LNCaP clone FGC (cell line): ENCODE measurements at places on chromosomes 1 and 21.

DNA sequence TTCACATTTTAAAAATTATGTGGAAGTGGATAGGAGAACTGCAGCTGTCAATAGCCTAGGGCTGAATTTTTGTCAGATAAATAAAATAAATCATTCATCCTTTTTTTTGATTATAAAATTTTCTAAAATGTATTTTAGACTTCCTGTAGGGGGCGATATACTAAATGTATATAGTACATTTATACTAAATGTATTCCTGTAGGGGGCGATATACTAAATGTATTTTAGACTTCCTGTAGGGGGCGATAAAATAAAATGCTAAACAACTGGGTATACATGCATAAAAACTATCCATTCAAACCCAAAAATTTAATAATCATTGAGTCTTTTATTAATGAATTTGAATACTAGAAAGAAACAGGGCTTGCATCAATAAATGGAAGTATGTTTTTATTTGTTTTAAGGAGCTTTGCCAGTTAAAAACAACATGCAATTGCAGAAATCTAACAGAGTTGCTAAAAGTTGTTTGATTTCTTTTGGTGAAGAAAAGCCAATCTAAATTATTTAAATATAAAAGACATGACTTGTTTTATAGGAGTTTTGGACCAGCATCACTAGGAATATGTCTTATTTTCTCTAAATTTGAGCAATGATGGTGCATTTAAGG lies 31.4 kb downstream of the CLCA1 start:
- DNase-seq, result no peak

DNA sequence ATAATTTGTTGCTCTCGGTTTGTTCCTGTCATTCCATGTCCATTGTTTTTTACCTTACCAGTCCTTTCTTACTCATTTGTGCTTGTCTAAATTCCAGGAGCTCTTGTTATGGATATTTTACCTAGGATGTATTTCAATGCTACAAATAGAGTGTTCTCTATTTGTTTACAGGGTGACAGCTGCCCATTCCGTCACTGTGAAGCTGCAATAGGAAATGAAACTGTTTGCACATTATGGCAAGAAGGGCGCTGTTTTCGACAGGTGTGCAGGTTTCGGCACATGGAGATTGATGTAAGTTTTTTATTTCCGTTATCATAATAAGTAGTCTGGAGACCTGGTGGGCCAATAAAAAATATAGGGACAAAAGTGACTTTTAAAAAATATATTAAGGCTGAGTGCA lies 23.0 kb downstream of the ZBED6 start:
- no peak for DNase-seq

- DNase-seq, result no peak
Observed at GRCh38 chr1:225763716-225764548, 13.7 kb upstream of the SRP9 start.

DNA sequence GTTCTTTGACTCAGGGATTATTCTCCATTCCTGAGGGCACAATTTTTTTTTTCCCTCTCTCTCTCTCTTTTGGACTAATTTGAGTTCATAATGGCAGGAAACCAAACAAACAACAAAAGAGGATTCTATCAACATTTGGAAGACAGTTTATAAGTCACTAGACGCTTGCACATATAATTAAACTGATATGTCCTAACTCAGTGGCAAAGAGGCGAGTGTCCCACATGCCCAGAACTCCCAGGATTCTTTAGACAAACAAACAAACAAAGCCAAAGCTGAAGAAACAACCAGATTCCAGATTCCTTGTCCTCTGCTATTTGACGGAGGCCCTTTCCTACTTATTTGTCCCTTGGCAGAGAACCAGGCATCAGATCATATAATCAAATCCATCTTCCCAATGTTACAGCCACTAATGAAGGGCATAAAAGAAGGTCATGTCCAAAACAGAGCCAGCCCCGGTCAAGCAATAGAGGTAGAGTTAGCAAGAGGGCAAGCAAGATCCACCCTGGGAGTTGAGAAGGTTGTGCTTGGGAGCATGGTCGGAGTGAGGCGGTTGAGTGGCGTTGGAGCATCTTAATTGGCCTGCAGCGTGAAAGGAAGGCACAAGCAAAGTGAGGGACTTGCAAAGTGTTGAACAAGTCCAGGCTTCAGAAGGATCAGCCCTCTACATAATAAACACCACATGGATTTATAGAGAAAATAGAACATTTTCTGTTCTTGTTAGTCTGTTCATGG lies 30.3 kb downstream of the ZNF362 start:
- no peak for DNase-seq

- DNase-seq, result no peak
Observed at GRCh38 chr1:3869751-3870301, 12.6 kb downstream of the DFFB start.

GRCh38 chr1:38201431-38201830 lies 154.8 kb upstream of the POU3F1 start:
- no peak for DNase-seq

GRCh38 chr1:111323231-111323630 lies 32.6 kb downstream of the CHIA start:
- no peak for DNase-seq

DNA sequence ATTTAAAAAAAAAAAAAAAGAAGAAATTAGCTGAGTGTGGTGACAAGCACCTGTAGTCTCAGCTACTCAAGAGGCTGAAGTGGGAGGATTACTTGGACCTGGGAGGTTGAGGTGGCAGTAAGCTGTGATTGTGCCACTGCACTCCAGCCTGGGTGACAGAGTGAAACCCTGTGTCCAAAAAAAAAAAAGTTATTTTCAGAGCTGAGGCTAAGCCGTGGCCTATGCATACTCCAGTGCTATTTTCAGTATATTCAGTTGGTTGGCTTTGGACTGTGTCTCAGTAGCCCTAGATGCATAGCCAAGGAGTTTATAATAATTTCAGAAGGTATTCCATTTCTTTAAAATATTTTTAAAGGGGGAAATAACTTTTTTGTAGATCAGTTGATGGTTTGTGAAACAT lies 140.5 kb upstream of the L1TD1 start:
- no peak for DNase-seq

- DNase-seq, result no peak
Observed at GRCh38 chr1:174243451-174244000, 84.2 kb downstream of the RABGAP1L start.

GRCh38 chr1:67158401-67158800 lies 7.9 kb upstream of the IL23R start:
- DNase-seq, result no peak

DNA sequence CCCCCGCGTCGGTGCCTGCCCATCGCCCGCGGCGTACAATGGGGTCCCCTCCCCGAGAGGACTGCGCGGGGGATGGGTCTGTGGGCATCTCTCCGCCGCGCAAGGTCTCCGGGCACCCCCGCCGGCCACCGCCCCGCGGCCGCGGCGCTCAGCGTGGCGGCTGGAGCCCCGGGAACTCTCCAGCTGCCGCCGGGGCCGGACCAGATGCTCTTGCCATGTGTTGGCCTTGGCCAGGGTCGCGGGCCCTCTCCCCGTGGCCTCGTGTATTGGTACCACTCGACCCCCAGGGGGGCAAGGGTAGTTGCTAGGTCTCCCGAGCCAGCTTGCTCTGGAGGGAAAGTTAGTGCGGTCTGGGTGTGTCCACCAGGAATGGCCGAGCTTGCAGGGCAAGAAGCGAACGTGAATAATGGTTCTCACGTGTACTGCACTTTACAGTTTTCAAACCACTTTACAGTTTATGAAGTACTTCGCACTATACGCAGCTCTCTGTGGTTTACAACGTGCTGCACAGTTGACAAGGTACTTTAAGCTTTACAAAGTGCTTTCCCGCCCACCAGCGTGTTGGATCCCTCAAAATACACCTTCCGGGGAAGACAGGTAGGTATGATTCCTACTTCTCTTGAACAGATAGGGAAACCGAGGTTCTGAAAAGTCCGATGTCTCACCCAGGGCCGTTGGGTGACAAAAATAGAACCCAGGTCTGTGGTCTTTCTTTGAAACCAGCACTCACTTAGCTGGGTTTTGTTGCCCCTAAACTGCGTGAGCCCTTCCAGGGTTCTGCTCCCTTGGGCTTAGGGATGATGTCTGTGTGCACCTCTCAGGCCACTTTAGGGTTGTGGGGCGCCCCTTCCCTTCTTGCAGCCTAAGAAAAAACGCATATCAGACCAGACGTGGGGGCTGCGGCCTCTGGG lies 1.2 kb downstream of the EPHB2 start:
- no peak for DNase-seq

DNA sequence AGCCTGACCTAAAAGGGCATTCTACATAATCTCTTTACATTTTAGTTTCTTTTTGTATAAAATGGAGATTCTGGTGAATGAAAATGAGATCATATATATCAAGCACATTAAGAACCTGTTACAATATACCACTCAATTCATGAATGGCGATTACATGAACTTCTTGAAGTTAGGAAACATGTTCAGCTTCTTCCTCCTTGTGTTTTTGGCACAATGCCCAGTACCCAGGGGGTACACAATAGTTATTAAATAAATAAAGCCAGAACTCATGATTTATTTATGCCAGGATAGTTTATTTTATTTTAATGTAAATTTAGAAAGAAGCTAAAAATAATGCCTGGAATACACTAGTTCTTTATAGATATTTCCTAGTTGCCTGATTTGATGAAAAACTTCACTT lies 186.0 kb upstream of the PTGFR start:
- DNase-seq, result no peak

- no peak for DNase-seq
Observed at GRCh38 chr1:244836135-244836521, 670 bp downstream of the COX20 start.

GRCh38 chr1:115850937-115851336 lies 10.0 kb upstream of the NHLH2 start:
- no peak for DNase-seq

DNA sequence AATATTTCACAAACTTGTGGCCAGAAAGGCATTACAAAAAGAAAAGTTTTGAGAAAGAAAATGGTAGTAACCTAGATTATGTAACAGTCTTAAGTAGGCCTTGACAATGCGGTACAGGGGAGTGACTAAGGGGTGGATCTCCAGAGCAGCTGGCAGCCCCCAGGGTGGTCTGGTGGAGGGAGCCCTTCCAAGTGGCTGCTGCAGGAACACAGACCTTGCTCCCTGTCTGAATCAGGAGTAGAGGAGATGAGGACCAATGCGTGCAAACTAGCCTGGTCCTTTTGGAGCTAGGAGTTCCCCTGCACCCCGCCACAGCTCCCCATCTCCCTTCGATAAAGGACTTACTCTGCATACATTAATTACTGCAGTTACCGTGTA lies 189.0 kb downstream of the NFIA start:
- no peak for DNase-seq

- no peak for DNase-seq
Observed at GRCh38 chr1:23657659-23658275, 33.8 kb upstream of the RPL11 start.

DNA sequence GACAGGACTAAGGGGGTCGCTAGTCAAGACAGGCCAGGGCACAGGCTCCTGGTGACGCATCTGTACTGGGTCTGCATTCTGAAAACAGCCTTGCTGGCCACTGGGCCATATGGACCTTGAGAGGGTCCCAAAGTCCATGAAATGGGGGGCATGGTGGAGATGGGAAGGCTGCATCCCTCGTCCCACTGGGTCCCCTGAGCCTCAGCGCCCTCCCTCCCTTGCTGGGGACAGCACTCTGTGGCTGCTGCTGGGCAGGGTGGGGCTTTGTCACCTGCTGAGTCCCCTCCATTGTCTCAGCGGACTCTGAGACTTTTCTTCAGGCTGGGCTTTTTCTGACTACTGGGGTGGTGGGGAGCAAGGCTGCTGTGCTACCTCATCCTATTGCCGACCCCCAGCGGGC lies 205.2 kb downstream of the RHOU start:
- no peak for DNase-seq

- no peak for DNase-seq
Observed at GRCh38 chr1:156896490-156897033, 3.0 kb downstream of the PEAR1 start.

DNA sequence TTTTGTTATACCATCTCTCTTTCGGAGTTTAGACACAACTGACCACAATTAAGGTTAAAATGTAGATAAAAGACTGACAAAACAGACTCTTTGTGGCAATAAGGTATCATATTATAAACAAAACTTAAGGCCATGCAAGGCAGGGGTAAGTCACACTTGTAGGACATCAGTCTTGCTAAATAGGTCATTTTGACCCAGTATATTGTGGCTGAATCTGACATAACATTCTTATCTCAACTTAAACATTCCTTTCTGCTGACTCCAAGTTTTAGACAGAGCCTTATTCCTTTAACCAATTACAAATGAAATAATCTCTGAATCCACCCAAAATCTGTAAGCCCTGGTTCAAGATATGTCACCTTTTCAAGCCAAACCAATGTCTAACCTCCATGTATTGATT lies 733.4 kb upstream of the B3GALT2 start:
- DNase-seq, result no peak

- peak; percentile 62 for DNase-seq
Observed at GRCh38 chr1:182278144-182279054, 113.2 kb downstream of the GLUL start.

DNA sequence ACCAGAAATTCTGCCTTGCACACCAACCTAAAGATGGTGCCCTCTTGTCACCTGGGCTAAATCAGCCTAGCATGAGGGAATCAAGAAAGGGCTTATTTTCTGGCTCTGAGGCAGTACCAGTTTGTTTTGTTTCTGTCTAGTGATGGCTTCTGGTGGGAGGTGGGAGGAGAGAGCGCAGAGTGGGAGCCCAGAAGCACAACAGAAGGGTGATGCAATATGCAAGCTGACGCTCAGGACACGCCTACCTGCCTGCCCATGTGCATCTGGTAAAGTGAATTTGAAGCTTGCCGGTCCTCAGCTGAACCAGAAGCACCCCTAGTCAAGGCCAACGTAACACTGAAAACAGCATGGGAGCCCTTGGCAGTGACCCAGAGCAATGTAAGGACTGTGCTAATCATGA lies 138.4 kb upstream of the TIAM1 start:
- DNase-seq, result no peak

GRCh38 chr1:36092166-36092797 lies 3.6 kb downstream of the ADPRS start:
- no peak for DNase-seq

DNA sequence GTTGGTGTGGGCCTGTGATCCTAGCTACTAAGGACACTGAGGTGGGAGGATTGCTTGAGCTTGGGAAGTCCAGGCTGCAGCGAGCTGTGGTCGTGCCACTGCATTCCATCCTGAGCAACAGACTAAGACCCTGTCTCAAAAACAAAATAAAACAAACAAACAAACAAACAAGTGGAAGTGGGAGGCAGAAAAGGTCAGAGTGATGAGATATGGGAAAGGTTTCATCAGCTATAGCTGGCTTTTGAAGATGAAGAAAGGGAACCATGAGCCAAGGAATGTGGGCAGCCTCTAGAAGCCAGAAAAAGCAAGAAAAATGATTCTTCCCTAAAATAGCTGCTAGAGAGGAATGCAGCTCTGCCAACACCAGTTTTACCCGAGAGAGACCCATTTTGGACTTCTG lies 10.6 kb upstream of the NUCKS1 start:
- DNase-seq, result no peak

DNA sequence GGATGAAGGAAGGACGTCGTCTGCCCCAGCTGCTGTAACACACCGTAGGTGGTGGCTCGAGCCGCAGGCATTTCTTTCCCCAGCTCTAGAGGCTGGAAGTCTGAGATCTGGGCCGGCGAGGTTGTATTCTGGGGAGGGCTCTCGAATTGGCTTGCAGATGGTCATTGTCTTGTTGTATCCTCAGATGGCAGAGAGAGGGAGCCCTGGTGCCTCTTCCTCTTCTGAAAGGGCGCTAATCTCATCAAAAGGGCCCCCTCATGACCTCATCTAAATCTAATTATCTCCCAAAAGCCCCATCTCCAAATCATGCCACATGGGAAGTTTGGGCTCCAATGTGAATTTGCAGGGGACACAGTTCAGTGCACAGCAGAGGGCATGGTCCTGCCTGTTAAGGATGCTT lies 109.0 kb downstream of the SIK1 start:
- no peak for DNase-seq
